ENCODE measurements at places on chromosomes 3 and 15.

GRCh38 chr3:42886294-42886822, 10.7 kb upstream of the CYP8B1 start:
- no peak for DNase-seq

DNA sequence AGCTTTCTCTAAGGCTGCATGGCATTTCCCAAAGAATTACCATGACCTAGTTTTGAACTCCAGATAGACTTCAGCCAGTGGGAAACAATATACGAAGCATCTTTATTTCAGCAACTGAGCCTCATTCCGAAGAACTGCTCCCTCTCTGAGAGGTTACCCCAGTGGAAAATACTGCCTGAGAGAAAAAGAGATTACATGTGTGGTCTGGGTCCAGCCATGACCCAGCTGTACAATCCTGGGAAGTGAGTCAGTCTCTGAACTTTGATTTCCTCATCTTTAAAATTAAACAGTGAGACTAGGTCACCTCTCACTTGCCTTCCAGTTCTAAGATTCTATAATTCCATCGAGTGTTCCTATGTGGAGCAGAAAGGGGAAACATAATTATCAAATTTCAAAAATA, 42.4 kb downstream of the TNIK start:
- no peak for DNase-seq

DNA sequence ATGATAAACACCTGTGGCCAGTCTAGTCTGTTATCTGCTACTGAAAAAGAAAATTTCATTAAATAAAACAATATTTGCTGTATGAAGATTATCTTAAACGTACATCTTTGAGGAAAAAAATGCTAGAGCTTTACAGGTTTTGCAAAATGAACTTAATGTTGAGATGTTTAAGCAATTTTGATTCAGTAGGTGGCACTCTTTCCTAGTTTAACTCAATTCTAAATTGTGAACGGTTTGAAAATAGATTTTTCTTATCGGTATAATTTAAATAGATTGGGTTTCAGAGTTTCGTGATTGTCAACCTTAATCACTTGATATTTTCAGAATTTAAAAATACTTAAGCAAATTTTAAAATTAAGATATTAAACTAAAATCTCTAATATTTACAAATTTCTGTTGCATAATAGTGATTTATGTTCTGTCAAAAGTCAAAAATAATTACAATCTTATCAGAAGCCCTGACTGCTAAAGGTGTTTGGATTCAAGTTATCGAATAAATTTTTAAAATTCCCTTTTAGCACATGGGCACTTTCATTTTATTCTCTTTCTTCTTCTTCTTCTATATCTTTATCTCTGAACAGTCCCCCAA, 7.0 kb upstream of the RNF111 start:
- DNase-seq, result no peak

GRCh38 chr15:92112711-92113110, 259.2 kb downstream of the SLCO3A1 start:
- DNase-seq, result no peak

DNA sequence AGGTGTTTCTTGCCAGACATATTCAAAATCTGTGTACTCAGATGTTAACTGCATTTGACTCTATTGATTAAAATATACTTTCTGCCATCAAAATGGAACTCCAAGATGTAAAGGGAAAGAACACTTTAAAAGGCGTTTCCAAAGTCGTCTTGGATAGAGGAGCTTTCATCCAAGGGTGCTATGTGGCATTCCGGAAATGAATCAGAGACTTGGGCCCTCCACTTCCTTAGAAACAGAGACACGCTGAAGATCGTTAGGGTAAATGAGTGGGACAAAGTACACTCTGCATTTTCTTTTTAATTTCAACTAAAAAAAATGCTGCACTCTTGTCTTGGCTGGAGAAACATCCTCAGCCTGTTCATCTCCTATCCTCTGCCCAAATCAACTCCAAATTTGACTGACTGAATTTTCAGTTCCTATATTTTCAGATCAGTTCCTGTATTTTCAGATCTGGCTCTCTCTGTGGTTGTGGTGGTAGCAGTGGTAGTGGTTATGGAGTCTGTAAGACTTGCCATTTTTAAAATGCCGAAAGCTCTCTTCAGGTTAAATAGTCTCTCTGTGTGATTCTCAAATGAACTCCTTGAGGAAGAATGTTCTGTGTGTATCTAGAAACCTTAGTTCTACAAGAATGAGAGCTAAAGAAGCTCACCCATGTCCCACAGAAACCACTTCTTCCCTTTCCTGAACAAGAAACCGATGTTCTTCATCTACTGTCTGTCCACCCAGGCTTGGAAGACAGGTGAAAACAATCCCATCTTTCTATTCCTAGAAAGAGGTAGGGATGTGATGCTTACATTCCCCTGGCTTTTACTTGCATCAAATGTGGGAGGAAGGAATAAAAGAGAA, 156.8 kb upstream of the ICE2 start:
- DNase-seq, result no peak

GRCh38 chr3:112333381-112334317, 693 bp downstream of the CD200 start:
- no peak for DNase-seq

DNA sequence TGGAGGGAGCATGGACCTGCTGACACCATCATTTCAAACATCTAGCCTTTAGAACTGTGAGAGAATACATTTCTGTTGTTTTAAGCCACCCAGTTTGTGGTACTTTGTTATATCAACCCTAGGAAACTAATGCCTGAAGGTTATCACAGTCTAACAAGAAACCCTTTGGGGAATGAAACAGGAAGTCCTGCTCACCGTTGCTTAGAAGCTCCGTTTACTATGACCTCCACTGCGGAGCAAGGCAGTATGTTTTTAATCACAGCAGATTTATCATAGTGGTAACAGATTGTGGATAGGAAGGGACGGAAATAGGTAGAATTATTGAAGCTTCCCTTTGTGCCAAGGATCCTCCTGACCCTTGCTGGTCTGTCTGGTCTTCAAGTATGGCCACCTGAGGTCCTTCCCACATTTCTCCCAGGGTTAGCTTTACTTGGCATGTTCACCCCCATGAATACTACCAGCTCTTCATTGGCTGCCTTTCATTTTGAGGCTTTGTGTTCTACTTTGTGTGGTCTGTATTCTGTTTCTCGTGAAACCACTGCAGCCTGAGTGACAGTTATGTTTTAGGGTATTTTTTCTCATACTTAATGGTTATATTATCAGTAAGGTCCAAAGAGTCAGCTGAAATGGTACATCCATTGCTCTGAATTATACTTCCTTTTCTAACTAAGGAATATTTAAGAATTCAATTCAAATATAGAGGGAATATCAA, 201.6 kb downstream of the CHST2 start:
- DNase-seq, result no peak

DNA sequence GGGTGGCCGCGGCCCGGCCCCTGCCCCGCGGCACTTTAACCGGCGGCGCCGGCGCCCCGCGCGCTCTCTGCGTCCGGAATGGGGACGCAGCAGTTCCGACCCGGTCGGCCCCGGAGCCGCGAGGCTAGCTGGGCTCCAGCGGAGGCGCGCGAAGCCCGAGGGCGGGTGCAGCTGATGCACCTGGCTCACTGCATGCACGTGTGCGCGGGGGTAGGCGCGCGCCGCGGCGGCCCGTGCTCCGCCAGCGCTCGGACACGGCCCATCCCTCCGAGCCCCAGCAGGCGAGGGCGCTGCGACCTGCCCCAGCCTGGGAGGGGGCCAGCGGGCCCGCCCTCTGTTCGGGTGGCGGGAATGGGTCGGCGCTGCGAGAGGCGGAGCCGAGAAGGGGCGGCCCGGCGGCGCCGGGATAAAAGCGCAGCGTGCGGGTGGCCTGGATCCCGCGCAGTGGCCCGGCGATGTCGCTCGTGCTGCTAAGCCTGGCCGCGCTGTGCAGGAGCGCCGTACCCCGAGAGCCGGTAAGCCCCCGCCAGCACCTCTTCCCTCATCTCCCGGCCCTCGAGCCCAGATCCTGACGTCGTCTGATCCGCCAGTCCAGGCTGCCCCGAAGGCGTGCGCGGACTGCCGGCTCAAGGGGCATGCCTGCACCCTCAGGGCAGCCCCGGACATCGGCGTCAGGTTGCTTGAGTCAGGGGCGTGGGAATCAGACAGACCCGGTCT, at the start of the genes CHDH and IL17RB:
Gene CHDH (minus strand): TSS at position 286 of the 717 bp plus-strand sequence. CDS start 22,411 bp downstream, outside the sequence.
Gene IL17RB (plus strand): TSS at position 435 of the 717 bp plus-strand sequence. CDS start 21 bp downstream, at position 456.
- DNase-seq, result no peak

- DNase-seq, result no peak
These were observed 488.7 kb upstream of the PROK2 start for GRCh38 chr3:72273615-72274014.

GRCh38 chr3:42230860-42231259, 35.1 kb downstream of the CCK start:
- DNase-seq, result no peak

DNA sequence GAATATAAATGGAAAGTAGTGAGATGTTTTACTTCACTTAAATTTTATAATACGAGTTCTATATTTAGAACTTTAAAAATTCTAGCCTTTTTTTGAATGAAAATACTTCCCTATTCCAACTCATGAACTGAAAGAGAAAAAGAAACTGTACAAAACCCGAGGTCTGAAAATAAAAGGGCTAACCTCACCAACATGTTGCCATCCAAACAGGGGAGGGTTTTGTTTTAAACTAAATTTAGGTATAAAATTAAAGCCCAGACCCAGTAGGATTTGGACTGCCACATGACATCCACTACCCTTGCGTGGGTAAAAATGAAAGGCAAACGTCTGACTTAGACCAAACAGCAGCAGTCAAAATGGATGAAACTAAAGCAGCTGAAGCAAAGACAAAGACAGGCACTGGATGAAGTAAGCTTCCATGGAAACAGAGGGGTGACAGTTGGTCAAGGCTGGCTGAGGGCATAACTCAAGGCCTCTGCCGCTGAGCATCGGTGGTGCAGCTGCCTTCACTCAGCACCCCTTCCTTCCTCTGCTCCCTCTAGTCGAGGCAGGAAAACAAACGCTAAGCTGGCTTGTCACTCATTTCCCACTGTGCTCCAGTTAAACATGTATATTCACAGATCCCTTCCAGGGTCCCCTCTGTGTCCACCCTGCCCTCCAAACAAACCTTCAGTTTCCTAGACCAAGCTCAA, 58.1 kb downstream of the TM4SF4 start:
- DNase-seq, result no peak
